ENCODE measurements at places on chromosomes 13 and 19. TPM values are rescaled to one million over a fixed set of nuclear protein-coding genes. Genes with fewer than 3 reads are reported as not detected.

DNA sequence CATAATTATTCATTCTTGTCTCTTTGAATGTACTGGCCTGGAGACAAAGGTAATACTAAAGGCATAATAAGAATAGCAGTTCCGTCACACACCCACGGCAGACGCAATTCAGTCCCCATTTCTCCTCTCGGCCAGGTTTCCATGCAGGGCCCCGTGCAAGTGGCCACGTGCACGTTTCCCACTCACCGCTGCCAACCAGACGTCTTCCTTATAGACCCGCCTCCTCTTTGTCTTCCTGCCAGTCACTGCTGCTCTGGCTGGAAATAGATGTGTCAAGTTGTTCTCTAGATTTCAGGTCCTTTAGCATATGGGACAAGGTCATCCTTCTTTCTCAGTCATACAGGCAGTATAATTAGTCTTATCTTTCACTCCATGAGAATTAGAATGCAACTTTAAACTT is 204.3 kb downstream of the SUCLA2 start:
- no peak for DNase-seq

GRCh38 chr13:74305876-74306275 is 171.7 kb upstream of the KLF12 start:
- DNase-seq: no peak

DNA sequence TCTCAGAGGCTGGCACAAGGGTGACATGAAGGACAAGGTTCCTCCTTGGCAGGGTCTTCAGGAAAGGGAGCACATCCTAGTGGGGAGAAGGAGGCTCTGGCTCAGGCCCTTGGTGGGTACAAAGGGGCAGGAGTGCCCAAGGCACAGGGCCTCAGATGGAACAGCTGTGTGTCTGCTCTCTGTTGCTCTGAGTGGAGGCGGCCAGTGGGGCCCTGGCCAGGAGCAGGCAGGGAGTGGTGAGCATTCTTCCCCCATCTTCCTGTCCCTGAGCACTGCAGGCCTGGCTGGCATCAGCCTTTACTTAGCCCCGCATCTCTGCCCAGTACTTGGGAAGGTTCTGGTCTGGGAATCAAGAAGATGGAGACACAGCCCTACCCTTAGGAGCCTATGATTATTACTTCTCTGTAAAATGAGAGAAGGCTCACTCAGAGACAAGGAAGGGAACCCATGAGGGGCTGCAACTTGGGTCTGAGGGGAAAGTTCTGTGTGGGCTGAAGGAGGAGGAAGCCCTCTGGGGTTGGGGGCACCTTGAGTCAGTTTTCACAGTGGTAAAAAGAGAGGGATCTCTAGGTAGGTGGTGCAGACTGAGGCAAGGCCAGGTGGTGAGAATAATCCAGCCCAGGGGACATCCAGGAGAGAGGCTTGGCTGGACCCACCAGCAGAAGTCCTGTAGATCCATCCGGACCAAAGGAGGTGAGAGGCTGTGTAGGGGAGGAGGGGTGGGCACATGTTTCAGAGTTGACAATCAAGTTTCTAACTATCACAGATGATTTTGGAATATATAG is 173.5 kb downstream of the TSHZ3 start:
- no peak for DNase-seq

Gene LNX2
- 11.7 TPM for polyA plus RNA-seq

Gene ADAMTSL5
- polyA plus RNA-seq: 0.78 TPM

Gene NMRK2
- 0.13 TPM for polyA plus RNA-seq

Gene USHBP1
- polyA plus RNA-seq: 5.9 TPM

Gene CLEC17A
- 0.18 TPM for polyA plus RNA-seq

Gene FFAR1
- polyA plus RNA-seq: 0.53 TPM

Gene ZNF441
- polyA plus RNA-seq: 14.8 TPM
